8988T (cell line): ENCODE measurements at places on chromosomes 7 and 10.
A peak's percentile ranks its signal among the peaks of the same experiment; 100 is the strongest.

DNA sequence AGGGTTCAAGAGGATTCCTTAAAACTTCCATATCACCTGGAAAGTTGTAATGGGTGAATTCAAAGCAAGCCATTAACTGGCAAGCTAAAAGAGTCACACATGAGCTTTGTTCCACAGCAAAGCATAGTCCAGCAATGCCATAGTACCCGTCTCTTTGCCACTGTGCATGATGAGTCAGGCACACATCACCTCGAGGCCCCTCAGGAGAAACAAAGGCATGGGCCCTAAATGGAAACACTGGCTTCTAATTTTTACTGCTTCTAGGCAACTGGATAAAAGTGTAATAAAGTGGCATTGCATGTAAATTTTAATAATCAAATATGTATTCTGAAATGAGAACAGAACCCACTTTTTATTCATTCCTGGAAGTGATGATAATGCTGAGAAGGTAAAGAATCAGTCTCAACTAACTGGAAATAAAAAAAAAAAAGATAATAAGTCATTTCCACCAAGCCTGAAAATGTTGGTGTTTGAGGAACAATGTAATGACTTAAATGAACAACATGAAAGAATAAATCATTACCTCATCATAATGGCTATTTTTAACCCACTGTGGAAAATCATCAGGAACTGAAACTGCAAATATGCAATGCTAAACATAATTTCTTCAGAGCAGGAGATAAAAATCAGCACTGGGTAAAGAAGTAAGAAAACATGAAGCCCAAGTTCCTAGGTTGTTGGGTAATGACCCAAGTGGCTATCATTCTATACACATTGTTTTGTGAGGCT, 104.9 kb downstream of the CDK6 start:
- DNase-seq: no peak

- DNase-seq: no peak
Observed at GRCh38 chr10:124383496-124383895, 35.2 kb downstream of the OAT start.

DNA sequence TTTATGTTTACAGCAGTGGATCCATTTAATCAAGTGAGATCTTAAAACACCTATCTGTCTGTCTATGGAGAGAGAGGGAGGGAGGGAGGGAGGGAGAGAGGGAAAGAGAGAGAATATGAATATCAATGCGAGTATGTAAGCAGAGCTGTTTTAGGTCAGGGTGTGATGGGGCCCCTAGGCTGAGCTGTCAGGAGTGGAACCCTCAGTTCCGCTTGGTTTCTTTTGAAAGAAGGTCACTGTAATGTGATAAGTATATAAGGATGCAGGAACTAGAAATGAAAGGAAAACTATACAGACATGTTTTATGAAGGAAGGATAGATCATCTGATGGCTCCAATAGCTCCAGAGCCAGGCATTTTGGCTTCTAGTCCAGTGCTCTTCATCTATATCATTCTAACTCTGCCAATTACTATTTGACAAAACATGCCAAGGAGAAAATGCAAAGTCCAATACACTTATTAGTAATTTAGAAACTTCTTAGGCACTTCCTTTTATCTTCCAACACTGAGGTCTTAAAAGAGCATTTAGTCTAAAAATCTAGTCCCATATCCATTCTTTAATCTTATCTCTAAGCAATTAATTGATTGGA, 70.3 kb downstream of the NRCAM start:
- no peak for DNase-seq

- peak; percentile 44 for DNase-seq
Observed at GRCh38 chr10:122051609-122052385, 62.8 kb downstream of the TACC2 start.

- DNase-seq: no peak
Observed at GRCh38 chr10:18906636-18907035, 142.0 kb upstream of the MALRD1 start.
